ENCODE measurements at places on chromosomes 3 and 15.

GRCh38 chr3:87033205-87033604, 42.3 kb upstream of the VGLL3 start:
- DNase-seq, result no peak

DNA sequence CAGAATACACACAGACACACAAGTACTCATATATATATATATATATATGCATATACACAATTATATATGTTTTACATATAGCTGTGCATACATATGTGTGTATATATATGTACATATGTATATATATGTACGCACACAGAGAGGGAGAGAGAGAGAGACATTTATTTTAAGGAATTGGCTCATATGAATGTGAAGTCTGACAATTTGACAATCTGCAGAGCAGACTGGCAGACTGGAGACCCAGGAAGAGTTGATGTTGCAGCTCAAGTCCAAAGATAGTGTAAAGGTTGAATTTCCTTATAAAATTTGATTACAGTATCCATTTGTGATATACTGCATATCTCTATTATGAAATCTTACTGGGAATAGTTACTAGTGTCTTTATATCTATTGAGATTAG, 1330.3 kb upstream of the CADM2 start:
- DNase-seq, result no peak

DNA sequence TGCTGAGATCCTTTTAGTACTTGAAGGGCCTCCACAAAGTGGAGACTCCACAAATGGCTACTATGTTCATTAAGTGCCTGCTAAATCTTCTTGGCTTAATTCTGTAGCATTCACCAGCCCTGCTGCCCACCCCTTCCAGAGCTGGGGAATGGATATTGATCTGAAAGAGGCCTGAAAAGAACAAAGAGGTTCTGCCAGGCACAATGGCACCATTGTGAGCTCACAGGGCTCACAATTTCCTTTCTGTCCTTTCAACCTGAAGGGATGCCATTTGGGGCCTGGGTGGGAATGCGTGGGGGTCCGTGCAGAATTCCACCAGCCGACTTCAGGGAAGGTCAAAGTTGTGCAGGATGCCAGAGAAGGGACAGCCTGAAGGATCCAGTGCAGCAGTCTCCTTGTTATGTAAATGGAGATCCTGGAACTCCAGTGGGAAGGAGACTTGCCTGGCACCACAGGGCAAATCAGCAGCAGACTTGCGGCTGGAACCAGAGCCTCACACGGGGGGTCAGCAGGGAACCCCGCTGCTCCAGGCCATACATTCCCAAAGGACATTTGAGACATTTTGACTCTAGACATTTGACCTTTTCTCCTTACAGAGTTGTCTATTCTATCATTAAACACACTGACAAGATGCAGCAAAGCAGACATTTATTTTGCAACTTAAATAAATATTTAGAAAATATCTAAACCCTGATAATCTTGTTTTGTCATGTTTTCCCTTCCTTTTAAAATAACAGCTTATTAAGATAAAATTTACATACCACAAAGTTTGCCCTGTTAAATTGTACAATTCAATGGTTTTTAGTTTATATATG, 21.5 kb upstream of the MORF4L1 start:
- no peak for DNase-seq

DNA sequence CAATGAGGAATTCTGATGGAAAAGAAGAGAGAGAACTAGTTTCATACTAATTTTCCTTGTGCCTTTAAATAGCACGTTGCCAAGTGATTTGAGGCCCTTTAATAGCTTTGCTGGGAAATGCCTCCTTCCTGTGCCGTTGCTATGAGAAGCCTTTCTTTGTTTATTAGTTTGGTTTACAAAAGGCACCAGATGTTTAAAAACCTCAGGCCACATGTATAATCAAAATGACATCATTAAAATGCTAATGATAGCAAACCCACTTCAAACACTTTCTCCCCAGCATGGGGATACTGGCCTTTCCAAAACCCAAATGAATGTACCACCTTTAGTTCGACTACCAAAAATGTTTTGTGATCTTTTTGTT, 50.0 kb upstream of the TBC1D23 start:
- no peak for DNase-seq

GRCh38 chr3:110413266-110413665, 658.4 kb upstream of the NECTIN3 start:
- no peak for DNase-seq

DNA sequence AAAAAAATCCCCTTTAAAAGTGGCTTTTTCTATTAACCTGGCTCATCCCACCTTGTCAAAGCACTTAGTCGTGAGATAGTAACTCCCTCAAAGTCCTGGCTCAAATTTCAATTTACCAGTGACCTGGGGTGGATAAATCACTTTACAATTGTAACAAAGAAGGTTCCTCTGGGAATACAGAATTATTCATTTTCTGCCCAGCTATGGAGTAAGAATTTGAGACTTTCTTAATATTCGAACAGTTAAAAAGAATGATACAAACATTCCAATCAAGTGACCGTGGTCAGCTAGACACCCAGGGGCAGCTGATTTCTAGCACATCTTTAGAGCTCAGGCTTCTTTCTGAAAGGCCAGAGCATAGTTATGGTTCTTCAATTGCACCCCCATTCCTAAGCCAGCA, 291.0 kb upstream of the TGFBR2 start:
- no peak for DNase-seq

DNA sequence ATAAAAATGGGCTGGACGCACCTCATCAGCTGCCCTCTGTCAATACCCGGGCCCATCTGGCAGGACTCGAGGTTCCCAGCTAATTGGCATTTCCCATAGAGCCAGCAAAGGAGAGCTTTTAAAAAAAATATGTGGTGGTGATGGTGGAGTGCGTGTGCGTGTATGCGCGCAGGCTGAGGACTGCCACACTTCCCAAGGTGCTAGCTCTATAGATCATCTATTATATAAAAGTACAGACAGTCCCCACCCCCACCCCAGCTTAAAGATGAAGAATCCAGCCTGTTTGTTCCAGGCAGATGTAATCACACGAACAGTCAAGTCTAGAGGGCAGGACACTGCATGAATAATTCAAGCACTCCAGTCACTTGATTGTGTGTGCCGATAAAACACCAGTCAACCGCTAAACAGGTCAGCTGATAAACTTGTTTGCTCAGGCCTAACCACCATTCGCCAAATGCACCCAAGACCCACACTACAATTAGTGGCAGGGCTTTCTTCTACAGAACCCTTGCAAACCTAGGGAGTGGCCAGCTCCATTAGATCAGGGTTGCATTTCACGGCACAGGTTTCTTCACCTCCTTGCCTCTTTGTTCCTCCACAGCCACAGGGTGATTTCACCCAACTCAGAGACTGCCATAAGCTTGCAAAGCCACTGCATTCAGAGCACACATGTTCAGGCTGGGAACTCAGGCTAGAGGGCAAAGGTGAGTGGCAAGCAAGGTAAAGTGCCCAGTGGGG, 5.8 kb downstream of the TLE3 start:
- no peak for DNase-seq

GRCh38 chr3:106577241-106577640, 708.4 kb upstream of the CBLB start:
- DNase-seq, result no peak

GRCh38 chr15:39884351-39884750, 35.7 kb downstream of the GPR176 start:
- DNase-seq, result no peak

GRCh38 chr3:161740421-161740820, 243.8 kb downstream of the OTOL1 start:
- DNase-seq, result no peak

DNA sequence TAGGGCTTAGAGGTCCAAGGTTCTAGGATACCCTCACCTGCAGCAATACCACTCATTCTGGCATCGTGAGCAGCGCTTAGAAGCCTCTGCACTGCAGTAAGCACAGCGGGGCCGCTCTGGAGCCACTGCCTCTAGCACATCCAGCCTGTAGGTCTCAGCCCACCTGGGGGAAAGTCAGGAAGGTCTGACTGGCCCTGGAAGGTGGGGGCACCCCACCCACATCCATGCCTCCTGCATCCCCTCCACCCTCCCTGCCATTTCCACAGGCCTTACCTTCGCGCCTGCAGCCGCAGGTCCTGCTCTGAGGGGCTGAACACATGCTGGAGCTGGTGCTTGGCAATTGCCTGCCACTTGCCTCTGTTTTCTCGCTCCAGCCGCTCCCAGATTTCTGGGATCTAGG, 901 bp upstream of the RASSF1 start:
- DNase-seq, result no peak

GRCh38 chr3:15647611-15648167, 46.1 kb downstream of the BTD start:
- DNase-seq, result peak; percentile 43

- DNase-seq, result no peak
These were observed 83.2 kb upstream of the LRRFIP2 start for GRCh38 chr3:37257581-37257980.

DNA sequence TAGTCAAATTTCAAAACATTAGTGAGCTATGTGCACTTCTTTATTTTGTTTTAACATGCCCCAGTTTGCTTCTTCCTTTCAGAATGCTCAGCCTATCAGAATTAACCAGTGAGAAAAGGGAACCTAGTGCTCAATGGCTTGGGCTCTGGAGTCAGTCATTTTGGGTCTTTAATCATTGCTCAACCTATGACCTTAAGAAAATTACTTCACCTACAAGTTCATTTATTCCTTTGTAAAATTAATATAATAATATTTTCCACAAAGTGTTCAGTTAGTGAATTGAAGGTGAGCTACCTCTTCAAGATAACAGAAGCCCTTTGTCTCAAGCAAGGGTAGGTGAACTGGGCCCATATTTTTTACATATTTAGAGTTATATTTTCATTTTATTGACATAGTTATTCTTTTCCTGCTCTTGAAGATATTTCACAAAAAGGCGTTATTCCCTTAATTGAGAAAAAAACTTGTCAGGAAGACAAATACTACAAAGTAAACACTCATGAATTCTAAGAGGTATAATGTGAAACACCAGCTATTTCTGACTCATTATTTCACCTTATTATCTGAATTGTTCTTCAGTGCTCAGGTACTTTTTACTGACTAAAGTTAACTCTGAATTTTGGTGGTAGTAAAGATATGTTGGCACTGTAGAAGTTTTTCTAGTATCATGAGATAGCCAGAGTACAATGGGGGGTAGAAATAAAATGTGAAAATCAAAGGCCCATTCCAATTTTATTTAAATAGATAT, 415.5 kb downstream of the NAALADL2 start:
- DNase-seq, result no peak

Measured in inflammatory macrophage treated with lipopolysaccharide for 4 hours (primary cell).